ENCODE measurements at places on chromosomes 7 and 10.

GRCh38 chr10:59954296-59954695, 47.9 kb upstream of the CCDC6 start:
- DNase-seq: no peak

- DNase-seq: no peak
Observed at GRCh38 chr10:101775273-101776160, at the start of gene FGF8. Gene FGF8, minus strand, starts transcription at chr10:101776114. Its CDS starts 214 bp downstream, at chr10:101775900.

GRCh38 chr7:46525876-46526275, 604.8 kb upstream of the IGFBP3 start:
- DNase-seq: no peak

DNA sequence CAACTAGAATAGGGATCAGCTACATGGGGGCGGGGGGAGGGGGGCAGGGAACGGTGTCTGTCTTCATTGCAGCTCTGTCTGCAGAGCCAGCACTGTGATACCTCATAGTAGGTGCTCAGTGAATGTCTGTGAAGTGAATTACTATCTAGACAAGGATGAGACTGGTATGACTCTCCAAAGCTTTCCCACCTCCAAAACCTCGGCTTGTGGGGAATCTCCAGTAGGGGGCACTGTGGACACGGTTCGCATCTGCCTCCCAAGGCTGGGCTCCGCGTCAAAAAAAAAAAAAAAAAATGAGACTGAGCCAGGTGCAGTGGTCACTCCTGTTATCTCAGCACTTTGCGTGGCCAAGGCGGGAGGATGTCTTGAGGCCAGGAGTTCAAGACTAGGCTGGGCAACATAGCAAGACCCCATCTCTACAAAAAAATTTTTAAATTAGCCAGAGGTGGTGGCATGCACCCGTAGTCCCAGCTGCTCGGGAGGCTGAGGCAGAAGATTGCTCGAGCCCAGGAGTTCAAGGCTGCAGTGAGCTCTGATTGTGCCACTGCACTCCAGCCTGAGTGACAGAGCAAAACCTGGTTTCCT, 9.6 kb downstream of the TRIM56 start:
- DNase-seq: no peak

DNA sequence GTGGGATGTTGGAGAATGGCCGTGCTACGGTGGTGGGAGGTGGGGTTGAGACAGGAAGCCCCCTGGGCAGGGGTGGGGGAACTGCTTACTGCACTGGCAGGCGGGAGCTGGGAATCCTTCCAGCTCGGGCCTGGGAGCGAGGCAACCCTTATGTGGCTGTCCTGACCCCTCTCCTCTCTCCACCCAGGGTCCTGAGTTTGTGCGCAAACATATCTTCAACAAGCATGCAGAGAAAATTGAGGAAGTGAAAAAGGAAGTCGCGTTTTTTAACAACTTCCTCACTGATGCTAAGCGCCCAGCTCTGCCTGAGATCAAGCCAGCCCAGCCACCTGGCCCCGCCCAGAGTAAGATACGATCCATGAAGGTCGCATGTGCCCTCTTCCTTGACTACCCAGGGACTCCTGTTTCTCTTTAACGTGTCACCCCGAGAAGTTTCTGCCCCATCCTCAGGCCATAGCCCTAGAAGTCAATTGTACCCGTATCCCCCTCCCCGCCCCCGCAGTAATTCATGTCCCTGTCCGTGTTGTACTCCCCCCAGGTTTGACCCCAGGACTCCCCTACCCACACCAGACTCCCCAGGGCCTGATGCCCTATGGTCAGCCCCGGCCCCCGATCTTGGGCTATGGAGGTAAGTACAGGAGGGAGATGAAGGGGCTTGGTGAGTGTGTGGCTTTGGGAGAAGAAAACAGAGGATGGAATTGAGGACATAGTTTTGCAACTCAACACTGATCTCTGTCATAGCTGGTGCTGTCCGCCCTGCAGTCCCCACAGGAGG, 1.8 kb downstream of the UFSP1 start:
- DNase-seq: peak; percentile 53

DNA sequence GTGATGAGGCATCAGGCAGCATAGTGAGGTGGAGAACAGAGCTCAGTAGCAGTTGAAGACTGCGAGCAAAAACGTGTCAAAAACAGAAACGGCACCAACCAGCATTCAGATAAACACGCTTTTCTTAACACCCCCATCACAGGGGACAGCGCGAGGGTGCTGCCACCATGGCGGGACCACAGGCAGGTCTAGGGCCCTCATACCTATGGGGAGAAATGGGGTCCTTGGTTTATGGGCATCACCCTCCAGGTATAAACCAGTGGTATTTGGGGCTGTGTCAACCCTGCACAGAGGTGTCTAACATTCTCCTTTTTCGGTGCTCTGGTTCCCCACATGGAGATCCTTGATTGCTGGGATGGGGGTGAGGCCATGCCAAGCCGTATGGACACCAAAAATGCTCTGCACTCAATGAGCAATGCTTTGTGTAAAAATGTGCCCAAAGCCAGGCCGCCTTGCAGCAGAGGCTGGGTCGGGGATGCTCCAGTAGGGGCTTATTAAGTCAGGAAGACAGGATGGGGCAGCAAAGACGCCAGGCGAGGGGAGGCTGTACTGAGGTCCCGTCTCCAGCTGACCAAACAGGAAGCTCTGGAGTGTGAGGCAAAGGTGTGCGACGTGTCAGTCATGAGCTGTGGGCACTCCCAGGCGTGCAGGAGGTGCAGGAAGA, 191.5 kb downstream of the WDR37 start:
- DNase-seq: no peak

GRCh38 chr10:93844979-93845626, 48.7 kb upstream of the SLC35G1 start:
- no peak for DNase-seq

- DNase-seq: no peak
Observed at GRCh38 chr7:47273088-47273487, 308.8 kb downstream of the TNS3 start.

DNA sequence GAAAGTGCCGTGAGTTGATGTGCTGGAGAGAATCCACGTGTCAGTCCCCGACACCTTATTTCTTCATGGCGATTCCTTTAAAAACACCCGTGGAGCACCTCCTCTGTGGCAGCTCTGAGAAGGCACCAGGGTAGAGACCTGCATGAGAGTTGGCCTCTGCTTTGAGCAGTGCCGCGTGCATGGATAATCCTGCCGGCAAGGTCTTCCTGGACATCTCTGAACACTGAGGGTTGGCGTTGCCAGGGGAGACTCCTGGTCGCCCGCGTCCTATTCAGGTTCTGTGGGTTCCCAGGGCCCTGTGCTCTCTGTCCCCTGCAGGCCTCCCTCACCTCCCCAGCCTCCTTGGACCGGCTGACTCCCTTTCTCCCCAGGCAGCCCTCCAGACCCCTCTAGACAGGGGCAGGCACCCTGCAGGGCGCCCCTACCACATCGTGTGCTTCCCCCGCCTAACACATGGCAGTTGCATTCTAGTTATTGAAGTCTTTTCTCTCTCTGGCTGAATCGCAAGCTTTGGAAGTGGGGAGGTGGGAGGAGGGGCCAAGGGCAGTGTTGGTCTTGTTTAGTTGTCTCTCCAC, 95.6 kb downstream of the MKI67 start:
- DNase-seq: no peak

GRCh38 chr7:108846471-108846870, 276.8 kb downstream of the DNAJB9 start:
- no peak for DNase-seq

DNA sequence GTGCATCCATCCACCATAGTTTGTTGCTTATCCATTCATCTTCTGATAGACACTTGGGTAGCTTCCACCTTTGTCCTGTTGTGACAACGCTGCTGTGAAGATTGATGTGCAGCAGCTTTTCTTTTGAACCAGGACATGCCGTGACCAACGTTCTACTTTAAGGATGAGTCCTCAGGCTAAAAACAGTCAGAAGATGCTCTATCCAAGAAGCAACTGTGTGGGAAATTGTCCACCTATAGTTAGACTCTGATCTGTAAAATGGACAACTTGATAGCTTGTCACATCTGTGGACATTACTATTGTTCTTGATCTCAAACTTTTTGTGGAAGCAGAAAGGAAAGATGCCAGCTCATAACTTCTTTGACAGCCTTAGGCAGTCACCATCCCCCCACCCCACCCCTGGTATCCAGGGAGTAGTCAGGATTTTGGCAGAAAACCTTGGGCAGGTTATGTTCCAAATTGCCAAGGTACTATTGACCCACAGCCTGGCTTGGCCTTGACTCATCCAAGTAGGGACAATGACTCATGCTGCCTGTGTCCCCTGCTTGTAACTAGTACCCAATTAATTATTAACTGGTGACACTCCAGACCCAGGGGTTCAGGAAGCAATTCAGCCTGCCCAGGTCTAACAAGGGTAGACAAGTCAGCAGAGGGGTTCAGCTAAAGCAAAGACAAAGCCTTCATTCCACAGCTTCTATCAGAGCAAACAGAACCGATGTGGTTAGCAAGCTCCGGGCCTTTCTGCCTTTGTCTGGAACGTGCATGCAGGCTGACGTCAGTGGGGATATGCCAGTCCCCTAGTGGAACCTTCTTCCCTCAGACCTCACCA, 99.6 kb upstream of the ANLN start:
- DNase-seq: no peak

DNA sequence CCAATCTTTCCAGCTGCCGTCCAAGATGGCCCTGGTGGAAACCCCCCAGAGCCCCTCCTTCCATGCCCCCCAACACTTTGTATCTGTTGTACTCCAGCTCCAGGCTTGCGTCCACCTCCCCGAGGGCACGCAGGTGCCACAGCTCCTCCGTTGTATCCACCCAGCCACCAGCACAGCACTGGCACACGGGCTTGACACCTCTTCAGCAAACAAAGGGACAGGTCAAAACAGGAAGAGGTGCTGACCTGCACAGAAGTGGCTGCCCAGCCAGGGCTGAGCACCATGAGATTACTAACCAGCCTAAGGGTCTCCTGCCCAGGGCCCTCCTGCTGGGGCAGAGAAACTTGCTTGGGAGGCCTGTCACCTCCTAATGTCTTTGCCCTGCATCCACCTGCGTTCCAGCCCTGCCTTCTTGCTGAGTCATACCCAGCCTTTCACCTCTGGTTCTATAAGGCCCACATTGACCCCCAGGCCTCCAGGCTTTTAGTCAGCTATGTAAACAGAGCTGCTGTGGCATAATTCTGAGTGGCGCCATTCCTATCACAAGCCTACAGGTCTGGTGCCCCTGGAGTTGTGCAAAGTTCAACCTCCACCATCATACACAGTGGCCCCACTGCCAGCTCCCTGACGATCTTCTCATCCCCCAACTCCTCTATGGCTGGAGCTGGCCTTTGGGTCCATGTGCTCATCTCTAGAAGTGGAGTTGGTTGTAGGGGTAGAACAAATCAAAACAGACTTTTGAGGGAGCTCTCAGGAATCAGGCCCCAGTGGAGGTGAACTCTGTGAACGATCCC, 20.9 kb downstream of the SLC29A3 start:
- DNase-seq: no peak

DNA sequence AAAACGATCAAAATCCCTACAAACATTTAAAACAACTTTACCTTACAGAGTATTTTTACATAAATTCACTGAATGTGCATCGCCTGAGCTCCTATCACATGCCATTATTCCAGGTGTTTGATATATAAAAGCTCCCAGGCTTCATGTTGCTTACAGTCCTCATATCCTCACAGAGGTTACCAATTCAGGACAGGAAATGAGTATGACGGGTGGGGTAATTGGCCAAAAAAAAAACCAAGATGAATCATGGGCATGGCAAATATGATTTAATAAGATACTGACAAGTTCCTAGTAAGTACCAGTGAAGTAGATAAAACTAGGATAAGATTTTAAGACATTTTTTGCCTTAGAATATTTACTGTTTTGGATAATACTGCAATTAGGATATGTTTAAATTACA, 135.8 kb downstream of the KMT2E start:
- no peak for DNase-seq

GRCh38 chr10:58153751-58154150, 113.9 kb downstream of the IPMK start:
- no peak for DNase-seq

GRCh38 chr7:3927446-3928110, 626.5 kb downstream of the SDK1 start:
- DNase-seq: no peak

DNA sequence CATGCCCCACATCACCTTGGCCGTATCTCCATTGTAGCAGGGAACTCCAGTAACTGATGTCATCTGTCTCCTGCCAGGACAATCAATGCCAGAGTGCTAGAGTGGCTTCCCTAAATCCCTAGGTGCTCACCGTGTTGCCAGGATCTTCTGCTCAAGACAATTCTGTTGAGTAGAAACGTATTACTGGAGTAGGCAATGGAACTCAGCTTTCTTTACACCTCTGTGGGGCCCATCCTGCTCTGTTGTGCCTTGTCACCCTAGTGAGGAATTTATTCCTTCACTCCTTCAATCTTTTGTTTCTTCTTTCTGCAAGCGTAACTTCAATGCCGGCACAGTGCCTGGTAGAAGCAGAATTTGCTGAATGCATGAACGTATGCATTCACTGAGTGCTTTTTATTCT, 305.5 kb upstream of the ZMIZ1 start:
- DNase-seq: no peak

GRCh38 chr10:12719365-12719764, 282.1 kb downstream of the CCDC3 start:
- DNase-seq: no peak

DNA sequence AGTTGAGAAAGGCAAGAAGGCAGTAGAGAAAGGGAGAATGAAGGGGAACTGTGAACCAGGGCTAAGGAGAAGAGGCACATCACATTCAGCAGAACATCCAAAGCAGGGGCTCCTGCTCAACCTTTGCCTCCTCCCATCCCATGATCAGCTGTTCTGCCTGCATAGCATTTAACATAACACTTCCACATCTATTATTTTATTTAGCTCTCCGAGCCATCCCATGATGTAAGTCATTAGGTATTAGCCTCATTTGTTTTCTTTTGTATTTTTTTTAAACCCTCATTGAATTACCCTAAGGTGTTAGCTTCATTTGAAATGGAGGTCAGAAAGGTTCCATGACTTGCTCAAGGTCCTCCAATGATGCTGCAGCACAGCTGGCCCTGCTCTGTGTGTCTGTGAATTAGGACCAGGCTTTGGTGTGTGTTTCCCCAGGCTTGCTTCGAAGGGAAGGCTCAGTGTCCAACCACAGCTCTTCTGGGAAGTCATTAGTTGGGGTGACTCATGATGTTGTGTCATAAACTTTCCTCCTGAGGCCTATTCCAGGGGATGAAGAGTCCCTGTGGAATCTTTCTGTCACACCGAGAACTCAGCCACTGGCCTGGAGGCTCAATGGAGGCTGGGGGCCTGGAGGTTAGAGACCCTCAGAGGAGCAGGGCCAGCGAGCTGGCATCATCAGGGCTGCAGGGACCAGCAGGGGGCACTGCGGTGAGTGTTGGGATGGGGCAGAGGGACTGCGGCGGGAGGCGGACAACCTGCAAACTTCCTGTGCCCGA, 16.5 kb downstream of the NPFFR1 start:
- no peak for DNase-seq

GRCh38 chr10:84567133-84567532, 238.7 kb downstream of the CCSER2 start:
- DNase-seq: no peak

DNA sequence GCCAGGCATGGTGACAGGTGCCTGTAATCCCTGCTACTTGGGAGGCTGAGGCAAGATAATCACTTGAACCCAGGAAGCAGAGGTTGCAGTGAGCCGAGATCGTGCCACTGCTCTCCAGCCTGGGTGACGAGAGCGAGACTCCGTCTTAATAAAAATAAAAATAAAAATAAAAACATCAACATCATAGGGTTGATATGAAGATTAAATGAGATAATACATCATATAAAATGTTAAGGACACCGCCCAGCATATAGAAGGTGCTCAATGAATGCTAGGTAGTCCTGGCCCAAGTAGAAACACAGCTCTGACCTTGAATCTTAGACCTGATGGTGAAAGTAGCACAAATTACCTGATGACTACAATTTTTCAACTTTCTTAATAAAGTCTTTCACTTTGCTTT, 74.0 kb downstream of the PAX2 start:
- no peak for DNase-seq

Measured in activated T-helper 1 cell treated with anti-CD3 and anti-CD28 coated beads, Interleukin-12 subunit alpha, Interleukin-12 subunit beta, Interleukin-2, Interleukin-4 antibody, amounts not matched to agents 30 ng/mL and 10 ng/mL and 1 ng/mL, durations not matched to agents 14 hours and 24 hours and 36 hours (primary cell).